ENCODE measurements at places on chromosomes 5 and 9.

- DNase-seq: no peak
Measured at GRCh38 chr5:171702135-171702770, 83.4 kb upstream of the SMIM23 start.

DNA sequence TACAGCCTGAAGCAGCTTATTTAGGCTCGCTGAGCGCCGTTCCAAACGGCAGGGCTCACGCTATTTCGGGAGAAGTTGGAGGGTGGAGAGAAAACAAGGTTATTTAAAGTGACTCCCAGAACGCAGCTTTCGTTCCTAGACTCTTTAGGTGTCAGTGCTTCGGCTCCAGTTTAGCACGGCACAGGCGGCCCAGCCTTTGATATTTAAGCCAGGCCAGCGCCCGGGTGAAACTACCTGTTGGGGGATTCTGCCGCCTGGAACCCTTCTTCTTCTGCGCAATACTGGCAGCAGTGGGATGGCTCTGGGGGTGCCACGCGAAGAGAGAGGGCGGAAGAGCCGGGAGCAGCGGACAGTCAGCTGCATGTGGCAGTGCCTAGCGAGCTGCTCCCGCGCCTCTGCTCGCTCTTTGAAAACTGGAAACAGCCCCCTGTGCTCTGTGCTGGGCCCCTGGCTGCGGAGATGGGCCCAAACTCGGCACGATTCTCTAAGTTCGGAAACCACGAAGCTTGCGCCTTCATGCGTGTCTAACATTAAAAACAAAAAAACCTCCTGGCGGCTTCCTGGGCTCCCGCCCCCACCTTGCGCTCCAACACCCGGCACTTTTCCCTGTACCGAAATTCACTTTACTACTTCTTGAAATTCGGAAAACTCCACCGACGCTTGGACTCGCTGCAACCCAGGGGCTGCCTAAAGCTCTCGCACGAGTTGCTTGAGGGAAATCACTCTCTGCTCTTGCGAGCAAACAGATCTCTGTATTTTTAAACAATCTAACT, 34.6 kb upstream of the NFIB start:
- DNase-seq: no peak

GRCh38 chr5:39702928-39703327, 278.1 kb upstream of the DAB2 start:
- DNase-seq: no peak

DNA sequence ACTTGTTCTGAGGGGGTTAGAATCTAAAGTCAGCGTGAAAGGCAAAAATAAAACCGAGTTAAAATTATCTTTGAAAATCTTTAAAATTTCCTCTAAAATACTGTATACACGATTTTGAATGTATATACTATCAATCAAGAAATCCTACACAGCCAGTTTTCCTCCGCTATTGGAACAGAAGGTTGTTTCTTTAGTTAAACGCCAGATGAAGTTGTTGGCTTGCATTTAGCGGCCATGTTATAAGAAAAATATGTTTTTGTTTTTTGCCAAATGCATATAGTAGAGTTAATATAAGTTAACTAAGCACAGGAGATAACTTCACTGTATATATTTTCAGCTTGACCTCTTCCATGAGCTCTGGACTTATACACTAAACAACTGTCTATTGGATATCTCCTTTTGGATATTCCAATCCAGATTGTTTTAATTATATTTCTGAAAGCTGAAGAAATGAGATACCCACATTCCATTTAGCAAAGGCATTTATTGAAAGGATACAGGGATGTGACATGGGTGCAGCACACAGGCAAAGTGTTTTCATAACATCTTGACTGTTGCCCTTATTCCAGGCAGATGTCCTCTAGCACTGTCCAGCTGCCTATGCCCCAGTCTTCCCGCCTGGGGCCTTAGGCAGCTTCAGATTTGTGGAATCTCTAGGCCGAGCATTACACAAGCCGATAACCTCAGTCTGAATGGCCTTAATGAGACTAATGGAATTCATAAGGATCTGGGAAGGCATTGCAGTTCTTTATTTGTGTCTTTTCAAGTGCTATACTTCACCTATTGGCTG, 10.0 kb upstream of the ATG10 start:
- no peak for DNase-seq

DNA sequence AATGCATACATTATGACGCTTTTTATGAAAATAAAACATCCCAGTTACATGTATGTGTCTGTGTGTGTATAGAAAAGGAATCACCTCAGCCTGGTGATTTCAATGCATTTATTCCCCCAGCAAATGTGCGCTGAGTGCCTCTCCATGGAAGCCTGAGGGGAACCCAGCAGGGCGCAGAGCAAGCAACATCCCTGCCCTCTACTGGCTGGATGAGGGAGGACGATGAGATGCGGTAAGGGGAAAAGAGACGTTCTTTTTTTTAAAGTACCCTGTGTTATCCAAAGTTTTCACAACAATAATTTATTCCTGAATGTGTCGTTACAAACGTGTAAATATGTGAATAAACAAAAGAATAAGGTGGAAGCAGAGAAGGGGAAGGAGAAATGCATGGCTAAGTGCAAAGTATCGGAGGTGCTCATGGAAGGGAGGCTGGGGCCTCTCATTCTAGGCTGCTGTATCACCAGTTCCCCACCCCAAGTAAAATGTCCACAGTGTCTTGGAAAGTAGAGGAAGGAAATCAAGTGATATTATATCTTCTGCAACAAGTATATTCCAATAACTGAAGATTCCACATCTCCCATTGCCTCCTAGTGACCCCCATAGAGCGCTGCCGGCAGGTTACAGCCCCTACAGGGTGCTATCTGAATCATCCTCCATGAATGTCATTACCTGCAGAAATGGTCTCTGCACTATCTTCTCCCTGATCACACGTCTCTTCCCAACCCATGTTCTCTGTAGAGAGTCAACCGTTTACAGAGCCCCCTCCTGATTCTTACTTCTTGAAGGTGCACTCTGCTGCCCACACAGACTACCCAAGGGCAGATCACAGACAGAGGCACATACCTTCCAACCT, 13.0 kb upstream of the ABLIM3 start:
- DNase-seq: no peak

GRCh38 chr9:70801181-70801829, 320.1 kb downstream of the TRPM3 start:
- no peak for DNase-seq

DNA sequence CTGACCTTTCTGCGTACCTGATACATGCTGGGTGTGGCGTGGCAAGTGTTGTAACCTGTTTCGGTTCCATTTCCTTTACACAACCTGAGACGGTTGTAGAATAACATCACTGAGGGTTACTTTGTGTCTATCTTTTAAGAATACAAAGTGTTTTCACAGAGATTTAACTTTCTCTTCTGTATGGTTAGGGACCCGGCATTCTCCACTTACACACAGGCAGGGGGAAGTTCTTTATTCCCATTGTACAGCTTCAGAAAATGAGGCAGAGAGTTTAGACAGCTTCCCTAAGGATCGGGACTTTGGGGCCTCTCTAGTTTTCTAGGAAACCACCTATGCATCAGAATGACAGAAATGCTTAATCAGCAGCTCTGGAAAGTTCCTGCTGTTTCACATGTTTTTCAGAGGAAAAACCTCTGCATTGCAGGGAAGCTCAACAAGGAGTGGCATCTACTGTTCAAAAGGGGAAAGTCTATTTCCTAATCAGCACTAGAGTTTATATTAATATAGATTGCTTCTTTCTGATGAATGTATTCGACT, 41.3 kb downstream of the CAST start:
- DNase-seq: no peak

DNA sequence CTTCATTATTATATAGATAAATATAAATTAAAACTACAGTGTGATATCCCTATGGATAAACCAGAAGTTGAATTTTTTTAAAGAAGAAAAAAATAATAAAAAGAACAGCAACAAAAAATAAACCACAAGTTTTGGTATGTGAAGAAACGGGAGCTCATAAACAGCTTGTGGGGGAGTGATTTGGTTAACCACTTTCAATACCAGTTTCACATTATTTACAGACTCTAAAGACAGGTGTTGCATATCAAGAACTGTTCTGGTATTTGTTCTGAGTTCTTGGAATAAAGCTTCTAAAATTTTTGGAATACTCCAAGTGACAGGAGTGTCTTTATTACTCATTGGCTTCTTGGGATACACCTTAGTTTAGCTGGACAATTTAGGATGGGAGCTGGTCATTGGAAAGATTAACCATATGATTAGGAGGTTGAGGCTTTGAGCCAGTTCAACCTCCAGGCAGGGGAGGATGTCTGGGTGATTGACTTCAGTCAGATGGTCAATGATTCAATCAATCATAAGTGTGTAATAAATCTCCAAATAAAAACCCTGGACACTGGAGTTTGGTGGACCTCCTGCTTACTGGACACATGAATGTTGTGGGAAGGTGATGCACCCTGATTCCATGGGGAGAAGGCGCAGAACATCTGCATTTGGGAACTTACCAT, 2223.1 kb upstream of the C9orf72 start:
- no peak for DNase-seq

DNA sequence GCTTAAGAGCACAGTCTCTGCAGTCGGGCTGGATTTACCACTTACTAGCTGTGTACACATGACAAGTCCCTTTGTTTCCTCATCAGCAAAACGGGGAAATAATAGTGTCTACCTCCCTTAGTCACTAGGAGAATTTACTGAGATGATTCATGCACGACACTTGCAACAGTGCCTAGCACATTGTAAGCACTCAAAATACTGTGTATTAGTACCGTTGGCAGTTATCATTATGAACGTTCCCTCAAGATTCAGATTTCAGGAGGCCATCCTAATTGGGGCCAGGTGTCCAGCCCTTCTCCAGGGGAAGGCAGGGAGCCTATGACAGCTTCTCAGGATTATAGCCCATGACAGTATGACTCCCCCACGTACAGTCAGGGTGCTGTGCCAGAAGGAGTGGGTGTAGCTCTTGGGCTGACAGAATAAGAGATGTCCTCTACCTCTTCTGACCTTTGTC, 164.3 kb downstream of the DOCK2 start:
- DNase-seq: no peak

DNA sequence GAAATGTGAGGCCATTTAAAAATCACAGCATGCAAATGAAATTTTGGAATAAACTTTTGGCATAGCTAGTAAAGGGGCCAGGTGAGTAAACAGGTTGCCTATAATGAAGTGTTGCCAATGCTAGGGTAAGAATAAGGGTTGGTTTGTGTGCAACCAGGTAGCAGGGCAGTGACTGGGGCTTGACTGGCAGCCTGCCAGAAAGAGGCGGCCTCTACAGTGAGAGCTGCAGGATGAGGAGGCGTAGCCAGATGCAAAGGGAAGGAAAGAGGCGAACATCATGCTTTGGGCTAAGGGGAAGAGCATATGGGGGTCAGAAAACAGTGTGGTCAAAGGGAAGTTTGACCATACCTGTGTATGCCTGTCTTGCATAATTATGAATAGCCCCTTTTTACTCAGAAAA, 70.6 kb downstream of the MAST4 start:
- no peak for DNase-seq

- no peak for DNase-seq
Measured at GRCh38 chr5:78555870-78556269, 92.7 kb downstream of the LHFPL2 start.

- DNase-seq: no peak
Measured at GRCh38 chr9:102237094-102237493, 498.6 kb upstream of the GRIN3A start.

GRCh38 chr9:19114680-19115270, 12.1 kb upstream of the HAUS6 start:
- no peak for DNase-seq

DNA sequence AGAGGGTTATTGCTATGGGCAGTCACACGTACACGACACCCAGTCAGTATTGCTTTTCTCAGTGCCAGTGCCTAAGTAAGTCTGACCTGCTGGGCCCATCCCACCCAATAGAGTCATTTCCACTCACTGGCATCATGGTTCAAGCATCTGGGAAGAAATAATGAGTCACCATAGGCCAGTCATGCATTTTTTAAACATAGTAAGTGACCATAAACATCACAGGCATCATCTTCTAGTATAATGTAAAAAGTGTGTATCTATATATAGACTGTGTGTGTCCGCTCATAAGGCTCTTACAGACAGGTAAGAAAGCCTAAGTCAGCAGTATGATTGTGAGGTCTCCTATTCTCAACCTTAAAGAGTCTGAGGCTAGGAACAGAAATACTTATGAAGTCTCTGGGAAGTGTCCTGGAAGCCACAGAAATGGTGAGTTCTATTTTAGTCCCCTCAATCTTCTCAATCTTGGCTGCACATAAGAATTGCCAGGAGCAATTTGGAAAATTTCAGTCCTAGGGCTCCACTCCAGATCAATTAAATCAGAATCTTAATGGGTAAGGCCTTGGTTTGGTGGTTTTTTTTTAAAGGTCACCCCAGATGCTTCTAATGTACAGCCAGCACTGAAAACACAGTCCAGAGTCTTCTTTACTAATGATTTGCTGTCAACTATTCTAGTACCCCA, 65.2 kb downstream of the ZNF366 start:
- DNase-seq: no peak

DNA sequence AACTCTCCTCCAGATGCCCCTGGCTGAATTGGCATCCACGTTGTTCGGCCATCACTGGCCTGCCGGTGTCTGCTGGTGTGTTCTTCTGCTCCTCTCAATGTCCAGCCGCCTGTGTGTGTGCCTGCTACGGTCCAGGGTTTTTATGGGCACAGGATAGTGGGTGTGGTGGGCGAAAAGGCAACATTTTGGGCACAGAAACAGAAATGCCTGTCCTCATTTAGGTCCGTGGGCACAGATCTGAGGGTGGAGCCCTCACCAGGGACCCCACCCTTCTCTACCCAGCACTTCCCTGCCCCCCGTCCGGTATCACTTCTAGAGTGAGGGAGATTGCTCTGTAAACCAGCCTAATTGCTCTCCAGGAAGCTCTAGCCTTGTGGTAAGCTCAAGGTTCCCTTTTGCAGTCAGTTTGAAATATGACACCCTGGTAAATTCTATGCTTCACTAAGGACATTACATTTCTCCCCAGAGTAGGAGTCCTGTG, 410.1 kb downstream of the MAT2B start:
- no peak for DNase-seq

DNA sequence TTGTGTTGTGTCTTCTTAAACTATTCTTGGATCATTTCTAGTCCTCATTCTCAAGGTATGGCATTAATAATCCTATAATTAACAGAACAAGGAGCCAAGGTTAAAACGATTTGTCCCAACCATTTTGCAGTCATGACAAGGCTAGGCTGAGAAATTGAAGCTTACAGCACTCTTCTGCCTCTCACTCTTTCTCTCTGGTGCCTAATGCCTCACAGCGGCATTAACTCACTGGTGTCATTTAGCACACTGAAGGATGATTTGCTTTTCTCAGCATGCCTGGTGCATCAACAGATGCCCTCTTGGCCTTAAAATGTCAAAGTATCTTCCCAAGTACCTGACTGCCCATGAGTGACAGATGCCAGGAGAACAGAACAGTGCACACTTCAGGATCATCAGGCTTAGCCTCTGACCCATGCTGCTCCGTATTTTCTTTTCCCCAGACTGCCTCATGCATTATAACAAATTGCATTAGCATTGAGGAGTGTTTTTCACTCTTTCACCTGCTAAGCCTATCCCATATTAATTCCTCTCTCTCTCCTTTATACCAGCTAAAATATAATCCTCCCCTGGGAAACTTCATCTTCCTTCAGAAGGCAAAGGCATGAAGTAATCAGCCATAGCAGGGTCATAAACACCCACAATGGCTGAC, 61.1 kb upstream of the SV2C start:
- DNase-seq: no peak

All from activated CD8-positive, alpha-beta memory T cell treated with anti-CD3 and anti-CD28 coated beads, Interleukin-2, amount 50 U/mL, for 4 hours (primary cell).